CD4-positive, alpha-beta T cell treated with Interleukin-15 for 1 hour (primary cell): ENCODE measurements at places on chromosomes 2 and 18.

GRCh38 chr2:226477221-226478108, 322.2 kb downstream of the IRS1 start:
- no peak for DNase-seq

DNA sequence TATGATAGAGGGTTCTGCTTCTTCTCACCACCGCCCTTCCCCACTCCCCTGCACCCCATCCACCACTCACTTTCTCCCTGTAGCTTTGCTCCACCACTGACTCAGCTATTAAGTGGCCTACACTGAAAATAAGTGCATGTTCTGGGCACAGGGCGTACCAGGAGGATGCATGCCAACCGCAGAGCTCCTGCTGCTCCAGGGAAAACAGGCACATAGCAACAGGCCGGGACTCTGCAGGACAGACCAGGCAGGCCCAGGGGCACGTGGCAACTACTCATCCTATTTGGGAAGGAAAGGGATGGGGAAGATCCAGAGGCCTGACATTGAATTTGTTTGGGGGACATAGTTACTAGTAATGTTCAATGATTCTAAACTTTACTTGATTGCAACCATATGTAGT, 28.4 kb downstream of the ARL4C start:
- no peak for DNase-seq

DNA sequence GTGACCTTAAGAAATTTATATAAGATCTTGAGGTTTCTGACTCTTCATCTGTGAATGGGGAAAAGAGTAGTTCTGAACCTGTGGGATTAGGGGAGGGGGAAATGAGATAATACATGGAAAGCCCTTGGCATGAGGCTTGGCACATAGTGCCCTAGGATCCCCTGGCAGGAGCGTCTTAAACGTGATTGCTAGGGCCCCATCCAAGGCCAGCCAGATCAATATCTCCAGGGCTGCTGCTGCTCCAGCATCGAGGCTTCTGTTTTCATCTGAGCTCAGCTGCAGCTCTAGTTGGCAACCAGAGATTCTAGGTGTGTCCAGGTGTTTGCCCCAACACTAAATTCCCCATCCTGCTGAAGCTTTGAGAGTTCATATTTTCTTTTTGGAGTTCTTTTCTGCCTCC, 71.0 kb downstream of the IL1R2 start:
- no peak for DNase-seq

- DNase-seq: no peak
Measured at GRCh38 chr2:237536083-237536415, 30.3 kb upstream of the PRLH start.

DNA sequence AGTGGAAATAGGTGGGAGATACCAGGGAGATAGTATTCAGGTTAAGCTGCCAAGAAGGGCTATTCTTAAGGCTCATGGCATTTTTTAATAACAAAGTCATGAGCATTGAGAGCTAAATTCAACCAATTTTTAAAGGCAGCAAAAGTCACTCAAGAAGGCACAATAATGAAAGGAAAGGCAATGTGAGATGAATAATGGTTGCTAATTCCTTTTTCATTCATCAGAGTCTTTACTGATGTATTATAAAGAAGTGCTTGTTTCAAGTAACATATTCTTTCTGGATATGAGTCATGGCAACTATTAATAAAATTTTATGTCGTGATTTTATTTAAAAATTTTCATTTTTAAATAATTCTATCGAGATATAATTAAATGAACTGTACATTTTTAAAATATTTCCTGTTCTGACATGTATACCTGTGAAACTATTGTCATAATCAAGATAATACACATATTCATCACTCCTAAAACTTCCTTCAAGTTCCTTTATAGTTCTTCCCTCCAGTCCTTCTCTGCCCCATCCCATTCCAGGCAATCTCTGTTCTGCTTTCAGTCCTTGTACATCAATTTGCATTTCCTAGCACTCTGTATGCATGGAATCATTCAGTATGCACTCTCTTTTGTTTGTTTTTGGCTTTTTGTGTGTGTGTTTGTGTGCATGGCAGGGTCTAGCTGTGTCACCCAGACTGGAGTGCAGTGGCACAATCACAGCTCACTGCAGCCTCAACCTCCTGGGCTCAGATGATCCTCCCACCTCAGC, 40.8 kb downstream of the VWC2L start:
- DNase-seq: no peak

GRCh38 chr2:197170208-197170607, 140.4 kb downstream of the ANKRD44 start:
- DNase-seq: no peak
